Renal cortical epithelial cell (primary cell): ENCODE measurements at places on chromosomes 4 and X.

DNA sequence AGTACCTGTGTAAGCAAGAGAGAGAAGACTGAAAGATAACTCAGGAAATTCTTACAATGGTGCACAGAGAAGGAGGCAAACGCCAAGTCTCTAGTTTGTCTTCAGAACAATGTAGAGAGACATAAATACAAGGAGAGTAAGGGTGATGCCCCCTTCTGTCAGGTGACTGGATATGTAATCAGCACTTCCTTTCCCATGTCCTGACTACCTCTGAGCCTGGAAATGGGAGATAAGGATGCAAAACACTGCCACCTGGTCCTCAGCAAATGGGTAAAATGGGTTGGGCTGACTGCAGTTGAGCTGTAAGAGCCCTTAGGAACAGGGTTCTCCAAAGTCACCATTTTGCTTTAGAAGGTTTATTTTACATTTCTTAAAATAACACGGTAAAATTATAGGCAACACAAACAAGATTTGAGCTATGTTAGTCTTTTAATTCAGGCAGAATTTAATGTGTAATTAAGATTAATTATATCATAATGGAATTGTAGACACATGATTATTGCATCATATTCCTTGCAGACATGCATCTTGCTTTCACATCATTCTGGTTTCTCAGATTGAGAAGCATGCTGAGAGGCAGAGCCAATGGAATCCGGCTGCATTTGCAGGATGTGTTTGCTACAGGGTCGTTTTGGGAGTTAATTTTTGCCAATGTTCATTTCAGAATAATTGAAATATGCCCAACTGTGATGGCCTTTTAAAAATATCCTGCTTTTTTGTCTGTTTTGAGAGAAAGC lies 37.2 kb upstream of the ARX start:
- DNase-seq = no peak

GRCh38 chr4:7657545-7658297 lies 223.0 kb upstream of the PSAPL1 start:
- DNase-seq = no peak

DNA sequence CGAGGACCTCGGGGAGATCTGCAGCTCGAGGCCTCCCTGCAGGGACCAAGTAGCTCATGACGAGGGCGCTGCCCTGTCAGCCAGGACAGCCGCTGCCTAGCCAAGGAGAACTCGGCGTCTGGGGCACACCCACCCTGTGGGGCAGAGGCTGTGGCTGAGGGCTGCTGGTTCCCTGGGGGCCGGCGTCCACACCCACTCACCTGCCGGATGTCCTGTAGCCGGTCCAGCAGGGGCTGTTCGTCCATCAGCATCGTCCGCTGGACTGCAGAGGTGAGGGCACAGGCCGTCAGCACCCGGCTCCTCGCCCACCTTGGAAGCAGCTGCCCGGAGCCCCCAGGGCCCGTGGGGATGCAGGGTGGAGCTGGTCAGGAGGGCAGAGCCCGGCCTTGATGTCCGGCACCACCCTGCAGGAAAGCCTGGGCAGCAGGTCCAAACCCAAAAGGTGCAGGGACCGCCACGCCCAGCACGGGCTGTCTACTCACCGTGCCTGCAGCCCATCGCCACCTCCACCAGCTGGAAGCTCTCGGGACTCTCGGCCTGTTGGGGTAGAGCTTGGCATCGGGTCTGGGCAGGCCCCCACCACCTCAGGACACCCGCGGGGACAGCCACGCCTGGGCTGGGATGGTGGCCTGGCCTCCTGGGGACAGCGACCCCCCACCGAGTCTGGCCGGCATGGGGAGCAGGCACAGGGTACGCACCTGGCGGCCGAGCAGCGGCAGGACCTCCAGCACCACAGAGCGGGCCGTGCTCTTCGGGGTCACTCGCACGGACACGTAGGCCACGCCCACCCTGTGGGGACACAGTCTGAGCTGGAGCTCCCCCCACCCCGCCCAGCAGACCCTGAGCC lies 6.9 kb downstream of the DGKQ start:
- no peak for DNase-seq

DNA sequence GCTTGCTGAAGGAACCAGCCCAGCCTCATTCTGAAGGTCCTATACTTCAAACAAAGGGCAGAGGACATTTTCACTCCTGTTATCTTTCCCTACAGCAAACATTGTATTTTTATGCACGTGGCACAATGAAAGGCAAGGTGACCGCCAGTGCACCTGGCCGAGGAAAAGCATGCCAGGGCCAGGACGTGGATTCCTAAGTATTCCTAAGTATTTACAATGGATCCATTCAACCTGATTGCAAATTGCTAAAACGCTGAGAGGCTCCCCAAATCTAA lies 127.9 kb upstream of the FTHL17 start:
- DNase-seq = no peak

DNA sequence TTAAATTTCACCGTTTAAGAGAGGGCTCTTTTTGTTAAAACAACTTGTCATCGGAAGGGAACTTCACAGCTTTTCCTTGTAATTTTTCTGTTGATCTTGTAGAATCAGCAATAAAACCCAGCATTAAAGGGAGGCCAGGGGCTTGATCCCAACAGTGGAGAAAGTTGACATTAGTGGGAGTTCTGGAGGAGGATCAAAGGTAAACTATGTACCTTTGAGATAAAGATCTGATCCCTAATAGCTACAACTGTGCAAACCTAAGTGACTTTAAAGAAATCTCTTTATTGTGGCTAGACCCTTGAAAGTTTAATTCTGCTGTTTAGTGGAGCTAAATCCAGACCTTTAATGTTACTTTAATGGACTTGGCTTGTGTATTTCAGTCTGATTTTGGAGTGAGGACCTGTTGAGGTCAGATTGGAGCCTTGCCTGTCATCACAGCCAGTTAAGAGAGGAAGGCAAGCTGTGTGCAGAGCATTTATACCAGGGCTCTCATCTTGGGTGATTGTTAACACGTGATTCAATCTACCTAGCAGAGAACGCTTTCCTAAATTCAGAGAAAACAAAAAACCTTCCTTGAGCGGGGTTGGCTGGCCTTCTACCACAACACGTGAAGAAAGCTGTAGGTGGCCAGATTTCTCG lies 1.7 kb downstream of the DOCK11 start:
- DNase-seq = no peak

- no peak for DNase-seq
Measured at GRCh38 chr4:35539404-35540055, 704.8 kb downstream of the ARAP2 start.

DNA sequence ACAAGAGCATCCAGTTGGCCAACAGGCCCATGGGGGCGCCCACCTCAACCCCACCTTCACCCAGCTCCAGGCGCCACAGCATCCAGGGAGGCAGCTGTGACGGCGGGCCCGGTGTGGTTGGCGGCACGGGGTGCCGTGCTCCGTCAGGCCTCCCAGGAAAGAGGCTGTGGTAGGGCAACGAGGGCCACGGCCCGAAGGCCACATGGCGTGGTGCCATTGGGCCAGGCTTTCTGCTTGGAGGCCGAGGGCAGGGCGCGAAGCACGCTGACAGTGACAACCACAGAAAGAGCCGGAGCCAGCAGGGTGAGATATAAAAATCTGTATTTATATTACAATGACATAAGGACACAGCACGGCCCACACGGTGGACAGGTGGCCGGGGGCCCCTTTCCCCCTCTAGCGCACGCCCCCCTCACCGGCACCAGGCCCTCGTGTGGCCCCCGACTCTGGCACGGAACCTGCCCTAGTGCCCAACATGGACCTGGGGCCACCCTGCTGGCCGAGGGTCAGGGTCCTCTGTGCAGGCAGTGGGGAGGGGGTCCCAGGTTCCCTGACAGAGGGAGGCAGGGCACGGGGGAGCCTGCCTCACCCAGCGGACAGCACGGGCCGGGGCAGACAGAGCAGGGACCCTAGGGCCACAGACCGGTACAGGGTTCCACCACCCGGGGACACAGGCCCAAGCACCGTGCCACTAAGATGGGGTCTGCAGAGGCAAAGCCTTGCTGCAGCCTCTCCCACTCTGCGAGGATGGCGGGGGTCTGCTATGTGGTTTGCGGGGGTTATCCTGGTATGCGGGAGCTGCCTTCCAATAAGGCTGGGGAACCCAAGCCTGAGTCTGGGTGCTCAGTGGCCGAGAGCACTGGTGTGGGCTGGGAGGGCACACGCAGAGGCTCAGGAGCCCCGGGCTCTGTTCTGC lies 5.5 kb upstream of the HAUS3 start:
- DNase-seq = no peak

DNA sequence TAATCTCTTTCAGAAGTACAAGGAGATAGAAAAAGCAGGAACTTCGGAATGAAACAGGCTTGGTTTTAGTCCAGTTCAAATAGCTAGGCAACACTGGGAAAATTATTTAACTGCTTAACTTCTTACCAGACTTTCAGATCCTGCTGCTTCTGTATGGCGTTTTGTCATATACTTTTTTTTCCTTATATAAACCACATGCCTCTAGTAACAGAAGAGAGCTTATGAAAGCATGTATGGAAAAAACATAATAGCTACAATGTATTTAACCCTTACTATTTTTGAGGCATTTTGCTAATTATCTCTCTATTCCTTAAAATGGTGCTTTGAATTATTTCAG lies 439.6 kb downstream of the INPP4B start:
- DNase-seq = no peak

DNA sequence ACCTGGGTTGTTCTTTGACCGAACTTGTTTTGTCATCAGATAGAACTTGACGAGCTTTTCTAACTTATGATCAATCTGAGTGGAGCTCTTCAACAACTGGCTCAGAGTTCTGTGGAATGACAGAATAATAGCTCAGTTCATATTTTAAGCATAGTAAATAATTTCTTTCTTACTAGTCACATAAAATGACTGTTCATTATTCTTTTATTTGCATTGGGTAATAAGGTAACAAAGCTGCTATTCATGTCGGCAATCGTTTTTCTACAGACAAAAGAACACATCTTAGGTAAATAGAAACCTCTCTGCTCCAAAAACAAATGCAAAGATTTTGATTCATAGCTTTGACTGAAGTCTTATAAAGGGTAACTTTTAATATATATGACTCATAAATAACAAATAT lies 57.3 kb upstream of the CXCL8 start:
- DNase-seq = no peak

DNA sequence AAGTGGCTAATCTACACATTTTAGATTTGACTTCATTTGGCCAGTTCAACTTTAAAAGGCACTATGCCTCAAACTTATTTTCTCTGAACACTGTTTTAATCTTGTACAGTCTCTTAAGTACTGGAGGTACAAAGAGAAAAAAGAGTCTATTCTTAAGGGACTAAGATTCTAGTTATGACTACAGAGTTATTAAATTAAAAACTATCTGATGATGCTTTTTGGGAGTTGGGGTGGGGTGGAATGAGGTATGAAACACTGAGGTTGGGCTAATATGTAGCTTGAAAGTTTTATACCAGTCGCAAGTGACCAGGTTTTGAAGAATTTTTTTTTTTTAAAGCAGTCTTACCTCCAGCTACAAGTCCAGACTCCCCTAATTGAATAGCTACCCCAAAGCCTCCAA lies 17.7 kb upstream of the GPR34 start:
- no peak for DNase-seq
